ENCODE measurements at places on chromosomes 2 and 18. TPM values are rescaled to one million over a fixed set of nuclear protein-coding genes. Genes with fewer than 3 reads are reported as not detected.

GRCh38 chr2:13000664-13001363, 284.1 kb downstream of the TRIB2 start:
- no peaks in the 10 kb centered on the region for H3K27me3 ChIP-seq
- peaks cover 19% of the 10 kb centered on the region for H3K4me1 ChIP-seq
- H3K27ac ChIP-seq: peak overlapping the region; percentile 8
- DNase-seq: no peak
- H3K4me3 ChIP-seq: no peak overlapping the region

DNA sequence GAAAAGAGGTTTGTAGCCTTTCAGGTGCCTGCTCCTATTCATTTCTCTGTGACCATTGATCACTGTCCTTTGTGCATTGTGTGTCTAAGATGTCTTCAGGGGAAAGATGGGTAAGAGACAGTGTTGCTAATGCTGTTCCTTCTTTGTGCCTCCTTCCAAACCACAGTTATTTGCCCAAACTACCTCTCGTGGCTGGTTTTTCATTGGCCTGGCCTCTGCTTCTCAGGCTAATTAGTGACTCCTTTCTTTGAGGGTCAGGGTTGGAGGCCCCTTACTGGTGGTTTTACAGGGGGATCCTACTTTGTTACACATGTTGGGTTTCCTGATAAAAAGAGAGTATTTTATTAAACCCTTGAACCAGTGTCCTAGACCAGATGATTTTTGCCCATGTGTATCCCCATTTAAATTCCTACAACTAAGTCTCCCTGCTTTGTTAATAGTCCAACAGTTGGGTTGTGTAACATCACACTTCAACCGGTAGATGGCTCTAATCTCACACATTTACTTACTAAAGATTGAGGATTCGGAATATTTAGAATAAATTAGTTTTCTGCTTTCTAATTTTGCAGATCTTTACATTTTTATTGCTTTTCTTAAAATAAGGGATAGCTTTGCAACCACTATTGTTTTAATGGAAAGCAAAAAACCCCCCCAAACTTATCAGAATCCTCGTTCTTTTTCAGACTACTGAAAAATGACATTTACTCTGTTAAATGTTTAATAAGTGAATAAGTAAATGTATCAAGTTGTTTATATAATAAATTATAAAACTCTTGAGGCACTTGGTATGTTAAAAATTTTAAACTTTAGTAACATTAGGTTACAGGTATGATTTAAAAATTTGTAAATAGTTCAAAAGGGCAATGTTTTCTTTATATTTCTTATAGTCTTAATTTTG, 2.4 kb downstream of the MARS2 start:
- H3K27ac ChIP-seq: no peak overlapping the region
- no peak for DNase-seq
- no peaks in the 10 kb centered on the region for H3K4me1 ChIP-seq
- no peaks in the 10 kb centered on the region for H3K36me3 ChIP-seq
- H3K4me3 ChIP-seq: no peak overlapping the region

GRCh38 chr2:31415421-31415820, 879 bp upstream of the XDH start:
- no peak overlapping the region for H3K4me3 ChIP-seq
- H3K36me3 ChIP-seq: no peaks in the 10 kb centered on the region
- H3K27me3 ChIP-seq: no peaks in the 10 kb centered on the region

DNA sequence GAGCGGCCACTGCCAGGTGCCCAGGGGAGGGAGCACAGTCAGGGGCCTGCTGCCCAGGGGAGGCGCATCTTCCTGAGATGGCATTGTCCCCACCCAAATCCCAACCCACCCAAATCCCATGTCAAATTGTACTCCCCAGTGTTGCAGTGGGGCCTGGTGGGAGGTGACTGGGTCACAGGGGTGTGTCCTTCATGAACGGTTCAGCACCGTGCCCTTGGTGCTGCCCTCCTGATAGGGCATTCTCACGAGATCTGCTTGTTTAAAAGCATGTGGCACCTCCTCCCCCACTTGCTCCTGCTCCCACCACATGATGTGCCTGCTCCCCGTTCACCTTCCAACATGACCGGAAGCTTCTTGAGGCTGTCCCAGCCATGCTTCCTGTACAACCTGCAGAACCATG, 27.6 kb downstream of the ANKMY1 start:
- no peaks in the 10 kb centered on the region for H3K27me3 ChIP-seq
- no peak overlapping the region for H3K27ac ChIP-seq
- H3K4me3 ChIP-seq: no peak overlapping the region
- H3K4me1 ChIP-seq: no peaks in the 10 kb centered on the region
- H3K36me3 ChIP-seq: peaks cover 12% of the 10 kb centered on the region
- no peak for DNase-seq

GRCh38 chr2:98552499-98553179, 55.7 kb downstream of the COA5 start:
- H3K36me3 ChIP-seq: peaks cover 11% of the 10 kb centered on the region
- H3K4me1 ChIP-seq: no peaks in the 10 kb centered on the region
- H3K27me3 ChIP-seq: no peaks in the 10 kb centered on the region
- H3K27ac ChIP-seq: no peak overlapping the region
- no peak overlapping the region for H3K4me3 ChIP-seq
- no peak for DNase-seq

- peak overlapping the region; percentile 87 for H3K4me3 ChIP-seq
- peak overlapping the region; percentile 76 for H3K27ac ChIP-seq
- peak; percentile 67 for DNase-seq
- H3K36me3 ChIP-seq: no peaks in the 10 kb centered on the region
- peaks cover 57% of the 10 kb centered on the region for H3K4me1 ChIP-seq
These were observed 1.0 kb upstream of the HS6ST1 start for GRCh38 chr2:128319631-128320191.

GRCh38 chr2:43377327-43377726, 150.9 kb upstream of the ZFP36L2 start:
- DNase-seq: no peak
- H3K36me3 ChIP-seq: no peaks in the 10 kb centered on the region
- H3K4me3 ChIP-seq: no peak overlapping the region
- no peak overlapping the region for H3K27ac ChIP-seq
- H3K4me1 ChIP-seq: peaks cover 32% of the 10 kb centered on the region
- H3K27me3 ChIP-seq: no peaks in the 10 kb centered on the region

GRCh38 chr2:3241971-3242746, 135.5 kb downstream of the EIPR1 start:
- no peaks in the 10 kb centered on the region for H3K27me3 ChIP-seq
- H3K36me3 ChIP-seq: no peaks in the 10 kb centered on the region
- DNase-seq: no peak

GRCh38 chr18:68482815-68483214, 232.1 kb downstream of the TMX3 start:
- DNase-seq: no peak
- no peak overlapping the region for H3K27ac ChIP-seq
- H3K36me3 ChIP-seq: no peaks in the 10 kb centered on the region
- H3K4me1 ChIP-seq: no peaks in the 10 kb centered on the region
- no peak overlapping the region for H3K4me3 ChIP-seq

DNA sequence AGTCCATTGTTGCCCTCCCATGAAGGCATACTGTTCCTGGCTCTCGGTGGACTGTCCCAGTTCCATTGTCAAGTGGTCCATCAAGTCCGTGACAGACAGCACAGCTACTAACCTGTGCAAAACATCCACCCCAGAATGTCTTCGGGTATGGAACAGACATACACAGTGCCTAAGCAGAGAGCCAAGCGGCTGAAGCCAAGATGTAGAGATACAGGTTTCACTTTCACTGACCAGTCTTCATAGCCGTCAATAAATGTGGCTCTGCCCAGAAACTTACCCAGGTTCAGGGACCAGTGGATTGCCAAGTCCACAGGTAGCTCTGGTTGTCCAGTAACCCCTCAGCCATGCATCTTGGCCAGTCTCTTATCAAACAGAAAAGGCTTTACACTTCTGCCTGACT, 10.7 kb upstream of the PAPOLG start:
- H3K27me3 ChIP-seq: no peaks in the 10 kb centered on the region
- no peak overlapping the region for H3K27ac ChIP-seq
- no peaks in the 10 kb centered on the region for H3K4me1 ChIP-seq
- H3K36me3 ChIP-seq: no peaks in the 10 kb centered on the region
- no peak for DNase-seq

GRCh38 chr2:176096243-176096985, 3.2 kb upstream of the HOXD12 start:
- no peaks in the 10 kb centered on the region for H3K36me3 ChIP-seq
- no peak for DNase-seq
- peaks cover 43% of the 10 kb centered on the region for H3K4me1 ChIP-seq

DNA sequence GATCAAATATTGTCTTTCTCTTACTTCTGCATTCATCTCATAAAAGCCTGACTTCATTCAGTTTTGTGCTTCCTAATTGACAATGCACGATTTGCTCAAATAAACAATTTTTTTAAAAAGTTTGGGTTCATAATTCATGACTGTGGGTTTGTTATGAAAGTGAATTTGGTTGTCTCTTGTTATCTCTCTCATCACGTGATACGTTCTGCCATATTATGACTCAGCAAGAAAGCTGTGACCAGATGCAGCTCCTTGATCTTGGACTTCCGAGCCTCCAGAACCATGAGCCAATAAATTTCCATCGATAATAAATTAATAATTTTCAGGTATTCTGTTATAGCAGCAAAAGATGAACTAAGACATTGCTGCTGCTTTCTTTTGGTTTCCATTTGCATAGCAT, 156.5 kb upstream of the LRATD1 start:
- H3K27ac ChIP-seq: no peak overlapping the region
- no peak overlapping the region for H3K4me3 ChIP-seq
- H3K36me3 ChIP-seq: no peaks in the 10 kb centered on the region
- H3K27me3 ChIP-seq: no peaks in the 10 kb centered on the region
- no peaks in the 10 kb centered on the region for H3K4me1 ChIP-seq

GRCh38 chr2:1690056-1690775, 54.1 kb downstream of the PXDN start:
- H3K4me3 ChIP-seq: no peak overlapping the region
- H3K4me1 ChIP-seq: no peaks in the 10 kb centered on the region
- no peaks in the 10 kb centered on the region for H3K36me3 ChIP-seq
- no peak overlapping the region for H3K27ac ChIP-seq
- DNase-seq: no peak

- H3K27ac ChIP-seq: no peak overlapping the region
- no peak overlapping the region for H3K4me3 ChIP-seq
- H3K27me3 ChIP-seq: no peaks in the 10 kb centered on the region
- peak; percentile 55 for DNase-seq
- no peaks in the 10 kb centered on the region for H3K4me1 ChIP-seq
These were observed 445.8 kb downstream of the SATB2 start for GRCh38 chr2:199011908-199012307.

GRCh38 chr18:356778-357177, 88.9 kb upstream of the THOC1 start:
- peak overlapping the region; percentile 57 for H3K27ac ChIP-seq
- no peak overlapping the region for H3K4me3 ChIP-seq
- no peaks in the 10 kb centered on the region for H3K27me3 ChIP-seq
- DNase-seq: no peak

DNA sequence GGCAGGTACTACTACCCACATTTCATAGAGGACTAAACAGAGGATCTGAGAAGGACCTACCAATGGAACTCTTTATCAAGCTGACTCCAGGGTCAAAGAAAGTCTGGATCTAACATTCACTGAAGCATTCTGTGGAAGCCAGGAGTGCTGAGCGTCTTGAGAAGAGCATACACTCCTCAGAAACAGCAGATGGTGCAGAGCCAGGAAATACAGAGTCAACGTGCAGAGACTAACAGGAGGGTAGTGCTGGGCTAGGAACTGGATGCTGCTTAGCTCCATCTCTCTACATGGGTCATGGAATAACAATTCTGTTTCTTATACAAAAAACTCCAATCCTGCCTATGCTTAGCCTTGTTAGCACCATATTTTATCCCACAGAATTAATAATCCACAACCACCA, 5.5 kb upstream of the SERTAD2 start:
- DNase-seq: no peak
- no peak overlapping the region for H3K4me3 ChIP-seq
- no peaks in the 10 kb centered on the region for H3K27me3 ChIP-seq
- H3K36me3 ChIP-seq: no peaks in the 10 kb centered on the region
- no peak overlapping the region for H3K27ac ChIP-seq

GRCh38 chr2:20421336-20421987, 25.4 kb upstream of the RHOB start:
- H3K27ac ChIP-seq: peak overlapping the region; percentile 90
- no peak overlapping the region for H3K4me3 ChIP-seq
- H3K36me3 ChIP-seq: no peaks in the 10 kb centered on the region

- H3K27ac ChIP-seq: no peak overlapping the region
- H3K4me3 ChIP-seq: no peak overlapping the region
- no peak for DNase-seq
- H3K4me1 ChIP-seq: no peaks in the 10 kb centered on the region
These were observed 65.5 kb downstream of the SPP2 start for GRCh38 chr2:234116010-234116409.

GRCh38 chr2:239075918-239076758, 228.3 kb downstream of the TWIST2 start:
- H3K4me1 ChIP-seq: no peaks in the 10 kb centered on the region
- no peak overlapping the region for H3K4me3 ChIP-seq
- no peak overlapping the region for H3K27ac ChIP-seq
- peaks cover 58% of the 10 kb centered on the region for H3K36me3 ChIP-seq
- no peak for DNase-seq

DNA sequence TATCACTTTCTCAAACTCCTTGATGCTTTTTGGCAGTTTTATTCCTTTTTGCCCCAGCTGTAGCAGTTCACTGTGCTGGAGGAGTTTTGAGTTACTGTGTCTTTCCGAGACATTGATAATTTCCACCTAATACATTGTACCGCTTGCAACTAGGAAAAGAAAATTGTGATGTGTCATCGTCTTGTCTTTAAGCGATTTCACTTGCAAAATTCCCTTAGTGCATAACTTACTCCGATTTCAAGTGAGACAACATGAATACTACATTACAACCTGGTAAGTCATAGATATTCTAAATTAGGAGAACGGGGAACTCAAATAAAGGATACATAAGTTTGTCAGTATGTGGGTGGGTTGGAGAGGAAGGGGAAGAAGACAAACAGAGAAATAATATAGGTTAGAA, 340.5 kb upstream of the KYNU start:
- no peaks in the 10 kb centered on the region for H3K36me3 ChIP-seq
- H3K4me1 ChIP-seq: no peaks in the 10 kb centered on the region
- H3K27me3 ChIP-seq: no peaks in the 10 kb centered on the region
- H3K27ac ChIP-seq: no peak overlapping the region

DNA sequence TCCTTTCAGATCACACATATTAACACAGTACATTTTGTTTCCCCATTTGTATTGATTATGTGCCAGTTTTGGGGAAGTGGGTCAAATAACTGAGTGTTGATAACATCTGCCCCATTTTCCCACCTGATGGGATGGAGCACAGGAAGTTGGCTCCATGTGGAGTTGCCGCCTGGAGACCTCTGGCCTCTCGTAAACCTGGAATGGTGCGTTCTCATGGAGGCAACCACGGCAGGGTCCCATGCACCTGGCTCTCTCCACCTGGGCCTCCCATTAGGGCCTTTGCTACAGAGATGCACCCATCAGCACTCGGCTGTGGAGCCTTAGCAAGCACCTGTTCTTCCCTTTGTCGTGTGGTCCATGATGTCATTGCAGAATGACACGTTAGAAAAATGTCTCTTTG, 130.6 kb downstream of the MBP start:
- H3K27ac ChIP-seq: no peak overlapping the region
- DNase-seq: no peak
- H3K27me3 ChIP-seq: no peaks in the 10 kb centered on the region
- no peaks in the 10 kb centered on the region for H3K36me3 ChIP-seq
- H3K4me1 ChIP-seq: peaks cover 5% of the 10 kb centered on the region

The SCN1A gene
- total RNA-seq: 0.33 TPM

The ZNF804A gene
- total RNA-seq: 1.1 TPM

The HOXD13 gene
- 34.7 TPM for total RNA-seq

The G6PC2 gene
- total RNA-seq: not detected

The OXER1 gene
- total RNA-seq: 0.83 TPM

The TEX44 gene
- not detected for total RNA-seq

The GREB1L gene
- total RNA-seq: 12.1 TPM

The LAMA1 gene
- total RNA-seq: 1.4 TPM

The IAH1 gene
- 62.3 TPM for total RNA-seq

The TNFAIP6 gene
- 4.9 TPM for total RNA-seq

The SLC8A1 gene
- 337 TPM for total RNA-seq
